NCI-H748 treated with DMSO at 0.1 percent for 48 hours (cell line): ENCODE measurements at places on chromosomes 1 and 21.

DNA sequence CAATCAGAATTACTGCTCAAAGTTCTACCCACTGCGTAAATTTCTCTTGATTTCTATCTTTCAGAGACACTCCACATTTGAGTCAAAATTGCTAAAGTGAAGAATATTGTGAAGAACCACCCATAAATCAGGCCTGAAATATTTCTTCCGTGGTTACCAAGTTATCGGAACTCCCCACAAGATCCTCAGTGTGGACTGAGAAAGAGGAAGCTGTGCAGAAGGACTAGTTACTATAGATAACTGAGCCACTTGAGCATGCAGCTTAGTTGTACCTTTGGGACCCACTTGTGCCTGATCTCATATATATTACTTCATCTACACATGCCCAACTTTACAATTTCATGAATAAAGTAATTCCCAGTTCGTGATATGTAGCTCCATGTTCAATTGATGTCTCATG, 18.4 kb downstream of the RWDD3 start:
- no peak for DNase-seq

DNA sequence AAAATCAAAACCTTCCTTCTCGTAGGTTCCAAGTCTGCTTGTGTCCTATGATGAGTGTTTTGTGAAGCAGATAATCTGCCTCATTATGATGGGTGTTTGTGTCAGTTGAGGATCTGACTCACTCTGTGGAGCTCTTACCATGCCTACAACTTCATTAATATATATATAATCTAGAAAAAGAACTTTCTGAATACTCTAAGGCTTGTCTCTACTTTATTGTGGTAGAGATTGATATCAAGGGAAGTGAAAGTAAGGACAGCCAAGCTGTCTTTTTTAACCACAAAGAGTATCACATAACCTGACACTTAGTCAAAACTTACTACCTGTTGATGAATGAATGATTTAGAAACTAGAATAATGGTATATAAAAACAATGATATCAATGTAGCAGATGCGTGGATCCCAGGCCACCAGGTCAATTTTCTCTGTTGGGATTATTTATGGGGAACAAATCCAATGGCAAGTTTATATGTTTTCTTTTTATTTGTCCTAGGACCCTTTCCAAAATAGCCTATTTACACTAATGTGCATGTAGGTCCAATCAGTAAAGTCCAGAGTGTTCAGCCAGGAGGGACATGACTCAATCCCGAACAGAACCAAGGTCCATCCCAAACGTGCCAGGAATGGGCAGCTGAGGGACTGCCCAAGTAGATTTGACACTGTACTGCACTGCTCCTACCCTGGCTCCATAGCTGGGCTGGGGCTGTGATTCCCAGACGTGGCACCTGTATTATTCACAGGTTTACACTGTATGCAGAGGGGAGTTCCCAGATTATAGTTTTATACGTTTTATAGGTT, 182.3 kb upstream of the GREM2 start:
- DNase-seq: no peak

GRCh38 chr1:15280416-15280815, 33.4 kb downstream of the FHAD1 start:
- no peak for DNase-seq

DNA sequence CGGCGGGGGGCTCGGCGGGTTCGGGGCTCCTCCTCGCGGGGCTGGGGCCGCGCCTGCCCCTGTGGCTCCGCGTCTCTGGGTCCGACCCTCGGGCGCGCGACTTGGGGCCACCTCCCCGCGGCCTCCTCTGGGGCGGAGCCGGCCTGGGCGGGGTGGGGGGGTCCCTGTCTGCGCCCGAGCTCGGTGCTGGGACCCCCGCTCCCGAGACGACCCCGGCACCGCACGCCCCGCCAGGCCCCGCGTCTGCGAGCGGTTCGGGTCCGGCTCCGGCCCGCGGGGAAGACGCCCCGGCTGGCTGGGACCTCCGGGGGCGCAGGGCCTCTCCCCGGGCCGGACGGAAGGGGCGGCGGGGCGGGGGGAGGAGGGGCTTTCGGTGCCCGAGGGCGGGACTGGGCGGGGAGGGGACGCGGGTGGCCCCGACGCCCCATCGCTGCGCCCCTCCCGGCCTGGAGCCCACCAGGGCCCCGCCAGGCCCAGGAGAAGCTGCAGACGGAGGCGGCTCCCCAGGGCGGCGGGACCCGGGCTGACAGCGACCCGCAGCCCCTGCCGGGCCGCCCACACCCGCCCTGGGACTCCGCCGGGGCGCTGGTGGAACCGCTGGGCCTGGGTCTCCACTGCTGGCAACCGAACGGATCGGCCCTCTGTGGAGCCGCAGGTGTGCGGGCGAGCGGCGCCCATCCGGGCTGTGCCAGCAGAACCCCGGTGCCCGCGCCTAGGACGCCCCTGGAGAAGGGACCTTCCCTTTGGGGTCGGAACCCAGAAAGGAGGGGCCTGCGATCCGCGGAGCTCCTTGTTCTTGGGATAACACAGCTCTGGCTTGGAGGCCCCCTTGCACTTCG, 610 bp downstream of the COL6A2 start:
- DNase-seq: no peak

- DNase-seq: no peak
These were observed 64.0 kb downstream of the MEGF6 start for GRCh38 chr1:3547055-3548005.

GRCh38 chr1:223444411-223444810, 51.2 kb downstream of the CCDC185 start:
- DNase-seq: no peak

DNA sequence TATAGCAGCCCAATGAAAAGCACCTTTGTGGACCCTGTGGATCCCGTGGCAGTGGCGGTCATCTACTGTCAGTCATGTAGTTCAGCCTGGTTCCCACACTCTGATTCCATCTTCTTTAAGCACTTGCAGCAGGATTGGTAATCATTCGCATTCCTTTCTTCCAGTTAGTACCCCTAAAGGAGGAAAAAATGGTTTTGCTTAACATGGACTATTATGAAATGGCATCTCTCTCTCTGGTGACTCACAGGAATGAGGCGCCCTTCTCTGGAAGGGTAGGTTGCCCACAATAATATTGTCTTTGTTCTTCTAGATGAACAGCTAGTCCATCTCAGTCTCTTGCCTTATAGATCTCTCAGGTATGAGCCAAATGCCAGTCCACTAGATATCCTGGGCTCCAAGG, 127.9 kb upstream of the MROH9 start:
- DNase-seq: no peak

- DNase-seq: peak; percentile 8
These were observed 246.0 kb downstream of the RYR2 start for GRCh38 chr1:237287876-237288521.

DNA sequence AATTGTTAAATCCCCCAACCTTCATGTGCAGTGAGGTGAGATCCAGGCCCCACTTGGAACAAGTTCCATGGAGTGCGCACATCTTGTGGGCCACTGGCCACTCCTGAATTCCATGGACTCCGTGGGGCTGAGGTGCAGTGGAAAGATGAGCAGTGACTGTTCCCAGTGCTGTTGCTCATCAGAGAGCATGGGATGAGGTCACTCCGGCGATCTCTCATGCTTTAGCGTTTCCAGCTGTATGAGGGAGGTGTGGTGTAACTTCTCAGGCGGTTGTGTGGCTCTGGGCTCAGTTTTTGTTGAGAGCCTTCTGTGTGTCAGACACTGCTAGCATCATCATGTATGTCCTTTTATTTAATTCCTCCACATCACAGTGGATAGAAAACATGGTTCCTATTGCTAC, 96.2 kb downstream of the GALNT2 start:
- no peak for DNase-seq

GRCh38 chr1:24913616-24914225, 16.4 kb downstream of the RUNX3 start:
- no peak for DNase-seq

DNA sequence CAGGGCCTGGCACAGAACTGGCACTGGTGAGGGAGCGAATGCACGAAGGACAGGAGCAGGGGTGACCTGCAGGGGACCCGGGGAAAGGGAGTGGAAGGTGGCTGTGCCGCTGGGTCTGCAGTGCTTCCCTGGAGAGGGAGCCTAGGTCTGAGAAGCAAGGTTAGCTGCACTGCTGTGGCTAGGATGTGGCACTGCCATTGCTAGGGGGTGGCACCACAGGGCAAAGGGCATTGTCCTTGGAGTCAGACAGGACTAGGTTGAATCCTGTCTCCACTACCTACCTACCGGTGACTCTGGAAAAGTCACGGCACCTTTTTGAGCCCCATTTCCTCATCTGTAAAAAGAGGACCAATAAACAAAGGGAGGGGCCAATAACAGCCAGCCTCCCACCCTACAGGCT, 28.3 kb downstream of the SLC1A7 start:
- DNase-seq: no peak

DNA sequence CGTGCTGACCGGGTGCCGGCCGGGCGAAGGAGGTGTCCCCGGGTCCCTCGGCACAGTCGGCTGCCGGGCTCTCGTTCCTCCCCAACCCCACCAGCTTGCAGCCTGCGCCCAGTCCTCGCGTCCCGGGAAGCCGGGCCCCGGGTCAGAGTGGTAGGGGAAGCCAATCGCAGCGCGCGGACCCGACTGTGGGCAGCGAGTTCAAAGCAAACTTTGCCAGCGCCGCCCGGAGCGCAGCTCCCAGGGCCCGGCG, 328 bp downstream of the MYCL start:
- DNase-seq: no peak

DNA sequence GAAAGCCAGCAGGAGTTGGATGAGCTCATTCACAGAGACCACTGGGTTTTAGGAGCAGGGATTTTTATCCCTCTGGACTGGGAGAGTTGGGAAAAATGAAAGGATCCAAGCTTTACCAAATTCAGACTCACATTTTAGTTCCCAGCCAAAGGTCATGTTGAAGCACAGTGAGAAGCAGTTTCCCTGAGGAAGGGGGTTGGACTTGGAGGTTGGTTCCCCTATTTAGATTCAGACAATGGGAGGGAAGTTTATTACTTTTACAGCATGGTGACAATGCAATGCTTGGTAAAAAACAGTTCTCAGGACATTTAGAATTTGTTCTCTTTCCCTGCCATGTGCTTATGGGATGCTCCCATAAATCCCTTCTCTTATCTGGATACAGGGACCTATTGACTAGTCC, 57.3 kb upstream of the ZNF648 start:
- no peak for DNase-seq

GRCh38 chr1:47963568-47964358, 33.4 kb downstream of the TRABD2B start:
- no peak for DNase-seq

DNA sequence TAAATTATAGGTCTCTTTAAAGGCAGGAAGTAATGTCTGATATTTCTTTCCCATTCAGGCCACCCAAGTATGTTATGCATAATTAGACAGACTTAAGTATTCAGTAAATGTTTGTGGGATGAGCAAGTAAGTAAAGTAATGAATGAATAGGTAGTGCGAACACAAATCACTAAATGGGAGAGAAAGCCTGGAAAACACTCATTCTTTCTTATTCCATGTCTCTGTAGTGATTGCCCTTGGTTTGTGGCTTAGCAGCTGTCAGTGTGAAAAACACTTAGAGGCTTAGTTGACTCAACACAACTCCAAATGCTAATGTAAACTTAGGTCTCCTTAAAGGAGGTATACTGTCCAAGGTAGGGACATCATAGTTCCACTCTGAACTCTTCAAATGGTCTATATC, 182.5 kb downstream of the ZC3H11B start:
- DNase-seq: no peak

DNA sequence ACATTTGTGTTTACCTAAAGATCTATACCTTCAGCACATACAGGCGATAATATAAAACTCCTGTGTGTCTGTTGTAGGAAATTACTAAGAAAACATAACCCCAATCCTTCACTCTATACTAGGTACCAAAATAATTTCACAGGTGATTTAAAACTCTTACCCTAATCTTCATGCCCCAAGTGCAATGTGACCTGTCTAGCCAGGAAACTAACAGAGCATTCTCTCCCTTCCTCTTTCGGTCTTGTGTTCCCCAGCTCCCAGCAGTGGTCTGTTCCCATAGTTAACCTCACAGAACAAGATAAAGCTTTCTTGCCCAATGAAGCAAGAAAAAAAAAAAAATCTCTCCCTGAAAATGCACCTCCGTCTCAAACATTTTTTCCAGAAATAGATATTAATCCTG, 493.5 kb downstream of the DPYD start:
- DNase-seq: no peak

GRCh38 chr21:25324666-25325065, 282.6 kb downstream of the MRPL39 start:
- no peak for DNase-seq
